ENCODE measurements at places on chromosomes 3 and 15. TPM values are rescaled to one million over a fixed set of nuclear protein-coding genes. Genes with fewer than 3 reads are reported as not detected.

DNA sequence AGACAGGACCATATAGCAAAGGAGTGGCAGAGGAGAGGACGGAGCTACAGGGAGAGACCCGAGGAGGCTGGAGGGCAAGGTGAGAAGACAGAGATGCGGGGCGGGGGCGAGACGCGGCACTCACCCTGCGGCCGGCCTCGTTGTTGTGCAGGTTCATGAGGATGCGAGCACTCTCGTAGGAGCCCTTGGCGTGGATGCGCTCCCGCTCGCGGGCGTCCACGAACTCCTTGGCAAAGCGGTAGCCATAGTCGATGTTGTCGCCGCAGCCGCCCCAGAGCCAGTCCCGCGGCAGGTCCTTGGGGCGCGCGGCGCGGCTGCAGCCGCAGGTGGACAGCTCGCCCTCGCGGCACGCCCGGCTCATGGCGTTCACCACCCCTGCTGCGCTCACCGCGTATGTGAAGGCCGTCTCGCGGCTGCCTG, 12.9 kb downstream of the WNT5A start:
- H3K4me1 ChIP-seq: peaks cover 51% of the 10 kb centered on the region
- peaks cover 66% of the 10 kb centered on the region for H3K36me3 ChIP-seq
- DNase-seq: no peak
- H3K27me3 ChIP-seq: no peaks in the 10 kb centered on the region
- peak overlapping the region; percentile 33 for H3K27ac ChIP-seq

The DCBLD2 gene
- total RNA-seq: 243 TPM

DNA sequence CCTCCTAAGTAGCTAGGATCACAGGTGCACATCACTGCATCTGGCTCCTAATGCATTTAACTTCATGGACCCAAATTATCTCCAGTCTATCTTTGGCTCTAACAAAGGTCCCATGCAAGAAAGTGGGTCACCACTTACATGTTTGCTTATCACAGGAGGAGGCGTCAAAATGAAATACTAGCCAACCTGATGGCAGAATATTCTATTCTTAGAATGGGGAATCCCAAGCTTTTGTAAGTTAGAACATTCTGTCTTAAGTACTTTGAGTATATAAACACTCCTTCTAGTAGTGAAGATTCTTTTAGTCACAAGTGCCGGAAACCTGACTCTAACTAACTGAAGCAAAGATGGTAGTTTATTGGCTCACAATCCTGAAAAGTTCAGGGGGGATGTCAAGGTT, 72.0 kb upstream of the ADAMTS9 start:
- DNase-seq: no peak
- H3K4me3 ChIP-seq: no peak overlapping the region
- no peaks in the 10 kb centered on the region for H3K36me3 ChIP-seq
- H3K27me3 ChIP-seq: no peaks in the 10 kb centered on the region
- no peak overlapping the region for H3K27ac ChIP-seq

DNA sequence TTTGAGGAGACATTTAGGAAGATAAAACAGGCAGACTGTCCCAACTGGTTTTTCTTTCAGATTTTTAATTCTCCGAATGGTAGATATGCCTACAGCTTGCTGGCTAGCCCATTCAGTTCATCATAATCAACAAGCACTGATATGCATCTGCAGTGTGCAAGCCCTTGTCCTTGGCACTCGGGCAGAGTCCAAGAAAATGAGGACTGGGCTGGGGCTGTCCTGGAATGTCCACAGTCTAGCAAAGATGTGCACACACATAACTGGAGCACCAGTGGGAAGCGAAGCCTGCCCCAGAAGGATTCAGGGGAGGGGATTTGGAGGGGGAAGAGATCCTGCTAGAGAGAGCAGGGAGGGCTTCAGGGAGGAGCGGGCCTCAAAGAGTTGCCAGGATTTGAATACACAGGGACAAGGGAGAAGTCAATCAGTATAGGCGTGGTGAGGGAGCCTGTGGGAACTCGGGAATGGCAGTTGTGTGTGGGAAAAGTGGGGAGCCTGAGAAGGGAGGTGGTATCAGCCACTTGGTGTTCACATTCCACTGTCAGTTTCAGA, 8.7 kb downstream of the FAH start:
- DNase-seq: no peak
- H3K27ac ChIP-seq: no peak overlapping the region
- H3K36me3 ChIP-seq: no peaks in the 10 kb centered on the region
- no peak overlapping the region for H3K4me3 ChIP-seq
- no peaks in the 10 kb centered on the region for H3K27me3 ChIP-seq

The TM4SF18 gene
- 5.6 TPM for total RNA-seq

GRCh38 chr15:94015324-94015723, 216.0 kb upstream of the MCTP2 start:
- H3K27ac ChIP-seq: no peak overlapping the region
- H3K4me3 ChIP-seq: no peak overlapping the region
- H3K4me1 ChIP-seq: no peaks in the 10 kb centered on the region
- H3K27me3 ChIP-seq: no peaks in the 10 kb centered on the region
- DNase-seq: peak; percentile 21

- H3K4me1 ChIP-seq: peaks cover 17% of the 10 kb centered on the region
- H3K27me3 ChIP-seq: no peaks in the 10 kb centered on the region
- no peak overlapping the region for H3K27ac ChIP-seq
- H3K36me3 ChIP-seq: peaks cover 15% of the 10 kb centered on the region
Measured at GRCh38 chr3:138234401-138235179, 47.5 kb downstream of the ARMC8 start.

DNA sequence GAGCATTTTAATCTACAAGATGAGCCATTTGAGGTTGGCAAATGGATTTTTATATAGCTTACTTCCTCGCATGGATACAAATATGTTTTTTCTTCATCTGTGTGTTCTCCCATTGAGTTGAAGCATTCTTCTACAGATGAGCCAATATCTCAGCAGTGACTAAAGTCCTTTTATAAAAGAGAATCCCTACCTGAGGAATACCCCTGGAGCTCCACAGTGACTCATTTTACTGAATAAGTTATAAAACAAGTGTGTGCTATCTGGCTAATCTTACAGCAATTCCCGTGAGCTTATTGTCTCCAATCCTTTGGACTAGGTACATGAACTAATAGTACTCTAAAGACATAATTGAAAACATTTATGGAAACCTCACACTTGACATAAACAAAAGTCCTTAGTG, 354.2 kb upstream of the BCHE start:
- no peaks in the 10 kb centered on the region for H3K27me3 ChIP-seq
- no peaks in the 10 kb centered on the region for H3K36me3 ChIP-seq
- no peak overlapping the region for H3K4me3 ChIP-seq
- no peak for DNase-seq
- H3K4me1 ChIP-seq: peaks cover 8% of the 10 kb centered on the region

- no peaks in the 10 kb centered on the region for H3K36me3 ChIP-seq
- DNase-seq: no peak
- no peaks in the 10 kb centered on the region for H3K4me1 ChIP-seq
- H3K4me3 ChIP-seq: no peak overlapping the region
Measured at GRCh38 chr15:96948981-96949380, 618.5 kb downstream of the NR2F2 start.

The CHRM5 gene
- not detected for total RNA-seq

- no peak overlapping the region for H3K27ac ChIP-seq
- no peak for DNase-seq
- no peak overlapping the region for H3K4me3 ChIP-seq
- H3K4me1 ChIP-seq: no peaks in the 10 kb centered on the region
Measured at GRCh38 chr3:129575233-129575996, 31.1 kb downstream of the PLXND1 start.

GRCh38 chr15:84953726-84954125, 27.9 kb upstream of the PDE8A start:
- peaks cover 6% of the 10 kb centered on the region for H3K4me1 ChIP-seq
- no peak for DNase-seq
- H3K36me3 ChIP-seq: no peaks in the 10 kb centered on the region
- H3K27me3 ChIP-seq: no peaks in the 10 kb centered on the region
- no peak overlapping the region for H3K4me3 ChIP-seq

The CCR4 gene
- not detected for total RNA-seq

DNA sequence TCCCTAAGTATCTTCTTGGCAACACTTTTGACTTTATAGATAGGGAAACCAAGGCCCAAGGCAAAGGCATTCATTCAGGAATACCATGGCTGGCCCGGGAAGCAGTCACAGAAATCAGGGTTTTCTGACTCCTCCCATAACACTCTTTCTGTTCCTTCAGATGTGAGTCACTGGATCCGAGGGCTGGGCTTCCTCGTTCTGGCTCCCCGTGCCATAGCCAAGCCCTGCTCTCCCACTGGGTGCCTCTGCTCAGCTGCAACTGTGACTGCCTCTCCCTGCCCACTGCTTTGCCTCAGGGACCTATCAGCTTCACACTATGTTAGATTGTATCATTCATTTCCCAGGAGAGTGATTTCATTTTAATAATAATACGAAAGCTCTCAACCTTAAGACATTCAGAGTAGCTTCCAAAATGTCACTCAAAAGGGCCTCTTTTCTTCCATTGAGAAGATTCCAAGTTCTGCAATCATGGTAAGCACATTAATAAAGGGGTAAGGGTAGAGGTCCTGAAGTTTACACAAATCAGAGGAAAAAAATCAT, 50.2 kb downstream of the GABRB3 start:
- H3K4me1 ChIP-seq: no peaks in the 10 kb centered on the region
- DNase-seq: no peak
- no peak overlapping the region for H3K27ac ChIP-seq

- H3K4me3 ChIP-seq: no peak overlapping the region
- no peaks in the 10 kb centered on the region for H3K27me3 ChIP-seq
- peak; percentile 45 for DNase-seq
- H3K27ac ChIP-seq: no peak overlapping the region
- H3K4me1 ChIP-seq: no peaks in the 10 kb centered on the region
Measured at GRCh38 chr3:187136936-187137335, 2.4 kb downstream of the RPL39L start.

The DUOXA2 gene
- not detected for total RNA-seq

The KLHL40 gene
- total RNA-seq: not detected

The GOLGA8N gene
- total RNA-seq: 3.0 TPM

DNA sequence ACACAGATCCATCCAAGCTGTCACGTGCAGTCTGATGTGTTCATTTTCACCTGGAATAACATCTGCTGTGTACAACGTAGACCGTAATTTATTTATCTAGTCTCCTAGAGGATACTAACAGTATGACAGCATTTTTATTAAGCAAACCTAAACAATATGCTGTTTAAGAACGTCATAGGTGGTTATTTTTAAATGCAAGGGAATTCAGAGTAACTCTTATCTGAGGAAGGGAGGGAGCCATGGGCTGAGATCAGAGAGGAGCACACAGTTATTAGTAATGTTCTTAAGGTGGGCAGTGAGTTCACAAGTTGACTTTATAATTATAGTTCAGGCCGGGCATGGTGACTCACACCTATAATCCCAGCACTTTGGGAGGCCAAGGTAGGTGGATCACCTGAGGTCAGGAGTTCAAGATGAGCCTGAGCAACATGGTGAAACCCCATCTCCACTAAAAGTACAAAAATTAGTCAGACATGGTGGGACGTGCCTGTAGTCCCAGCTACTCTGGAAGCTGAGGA, 193.6 kb downstream of the UACA start:
- H3K4me1 ChIP-seq: no peaks in the 10 kb centered on the region
- peaks cover 8% of the 10 kb centered on the region for H3K27me3 ChIP-seq
- peak; percentile 66 for DNase-seq
- no peaks in the 10 kb centered on the region for H3K36me3 ChIP-seq
- H3K4me3 ChIP-seq: no peak overlapping the region

DNA sequence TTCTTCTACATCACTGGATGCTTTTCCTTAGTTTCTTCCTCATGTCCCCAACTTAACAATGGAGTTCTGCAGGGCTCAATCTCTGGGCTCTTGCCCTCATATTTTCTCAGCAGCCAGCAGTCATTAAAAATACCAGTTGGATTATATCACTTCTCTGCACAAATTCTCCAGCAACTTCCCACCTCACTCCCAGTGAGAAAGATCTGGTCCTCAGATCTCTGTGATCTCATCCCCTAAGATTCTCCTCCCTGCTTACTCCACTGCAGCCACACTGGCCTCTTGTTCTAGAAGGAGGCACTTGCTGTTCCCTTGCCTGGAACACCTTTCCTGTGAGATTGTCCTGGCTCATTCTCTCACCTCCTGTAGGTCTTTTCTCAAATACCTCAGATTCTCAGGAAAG, 6.1 kb downstream of the ERICH6 start:
- peak; percentile 29 for DNase-seq
- H3K4me3 ChIP-seq: no peak overlapping the region
- no peaks in the 10 kb centered on the region for H3K36me3 ChIP-seq

DNA sequence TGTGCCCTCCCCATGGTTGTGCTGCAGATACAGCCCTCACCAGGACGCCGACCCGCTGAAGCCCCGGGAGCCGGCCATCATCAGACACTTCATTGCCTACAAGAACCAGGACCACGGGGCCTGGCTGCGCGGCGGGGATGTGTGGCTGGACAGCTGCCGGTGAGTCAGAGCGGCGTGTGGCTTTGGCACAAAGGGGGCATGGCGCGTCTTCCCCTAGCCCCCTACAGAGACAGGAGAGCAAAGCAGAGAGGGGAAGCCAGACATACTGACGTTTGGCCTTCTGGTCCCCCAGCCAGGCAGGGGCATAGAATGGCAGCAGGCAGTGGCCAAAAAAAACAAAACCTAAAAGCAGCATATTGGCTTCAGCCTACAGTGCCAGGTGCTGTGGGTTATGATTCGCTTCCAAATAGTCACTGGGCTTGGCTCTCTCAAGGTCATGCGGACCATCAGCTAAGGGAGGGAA, 64.0 kb downstream of the MESD start:
- H3K36me3 ChIP-seq: peaks cover 5% of the 10 kb centered on the region
- H3K27me3 ChIP-seq: no peaks in the 10 kb centered on the region
- H3K27ac ChIP-seq: no peak overlapping the region
- H3K4me1 ChIP-seq: peaks cover 30% of the 10 kb centered on the region

DNA sequence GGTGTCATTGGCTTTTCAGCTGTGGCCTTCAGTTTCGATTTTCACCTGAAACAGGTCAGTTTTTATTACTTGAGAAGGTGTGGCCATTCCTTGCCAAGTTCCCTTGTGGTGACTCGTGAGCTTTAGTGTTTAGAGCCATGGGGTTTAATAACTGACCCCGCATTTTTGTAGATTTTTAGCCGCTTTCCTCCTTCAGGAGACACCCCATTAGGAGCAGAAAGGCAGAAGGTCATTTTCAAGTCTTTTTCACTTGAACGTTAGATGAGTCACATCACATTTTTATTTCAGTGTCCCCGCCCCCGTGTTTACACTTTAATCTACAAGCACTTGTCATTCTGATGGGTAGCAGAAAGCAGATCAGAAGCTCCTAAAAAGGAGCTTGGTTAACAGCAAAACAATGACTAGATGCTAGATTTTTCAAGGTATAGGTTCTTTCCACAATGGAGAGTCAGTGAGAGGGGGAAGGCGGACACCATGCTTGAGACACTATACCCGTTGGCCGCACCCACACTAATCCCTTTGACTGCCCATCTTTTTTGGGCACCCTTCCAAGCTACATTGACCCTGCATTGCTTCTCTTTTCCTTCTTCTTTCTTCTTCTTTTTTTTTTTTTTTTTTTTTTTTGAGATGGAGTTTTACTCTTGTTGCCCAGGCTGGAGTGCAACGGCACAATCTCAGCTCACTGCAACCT, 132.7 kb downstream of the GHSR start:
- DNase-seq: peak; percentile 72
- H3K27me3 ChIP-seq: no peaks in the 10 kb centered on the region
- peaks cover 54% of the 10 kb centered on the region for H3K36me3 ChIP-seq
- peaks cover 32% of the 10 kb centered on the region for H3K4me1 ChIP-seq

DNA sequence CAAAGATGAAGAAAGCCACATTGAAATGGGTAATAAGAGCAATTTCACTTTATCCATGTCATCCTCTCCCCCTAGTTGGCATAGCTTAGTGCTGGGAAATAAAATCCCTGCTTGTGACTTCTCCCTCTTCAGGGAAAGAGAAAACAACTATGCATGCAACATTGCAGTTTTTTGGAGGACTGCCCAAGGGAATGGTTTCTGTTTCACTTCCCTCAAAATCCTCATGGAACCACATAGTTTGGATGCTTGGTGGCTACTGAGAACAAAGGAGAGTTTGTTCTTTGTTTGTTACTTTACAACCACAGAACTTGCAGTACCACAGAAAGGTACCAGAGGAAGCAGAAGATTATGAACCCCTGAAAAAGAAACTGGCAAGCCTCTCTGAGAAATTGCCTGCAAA, 384.6 kb upstream of the RORA start:
- no peaks in the 10 kb centered on the region for H3K27me3 ChIP-seq
- H3K36me3 ChIP-seq: no peaks in the 10 kb centered on the region
- H3K27ac ChIP-seq: no peak overlapping the region

Measured in astrocyte (in vitro differentiated cells and primary cell).